ENCODE measurements at places on chromosomes 4 and X.

DNA sequence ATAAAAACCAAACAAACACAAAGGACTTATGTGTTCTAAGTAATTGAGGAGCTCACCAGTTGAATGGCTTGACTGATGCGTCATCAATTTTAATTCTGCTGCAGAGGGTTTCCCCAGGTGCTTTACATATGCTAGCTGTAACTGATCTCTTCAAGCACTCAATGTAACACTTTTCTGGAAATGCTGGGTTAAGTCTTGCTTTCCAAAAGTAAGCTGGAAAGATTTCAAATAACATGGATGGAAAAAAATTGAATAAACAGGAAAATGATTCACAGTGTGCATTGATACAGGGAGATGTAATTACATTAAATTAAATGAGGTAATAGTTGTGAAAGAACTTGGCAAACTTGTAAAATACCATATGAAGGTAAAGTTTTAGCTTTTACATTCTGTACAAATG, 186.7 kb upstream of the WDFY3 start:
- H3K4me3 ChIP-seq: no peak overlapping the region
- no peak overlapping the region for H3K27ac ChIP-seq
- no peak for DNase-seq
- H3K27me3 ChIP-seq: no peaks in the 10 kb centered on the region

GRCh38 chr4:24995346-24995919, 35.3 kb downstream of the LGI2 start:
- H3K4me3 ChIP-seq: no peak overlapping the region
- H3K36me3 ChIP-seq: no peaks in the 10 kb centered on the region
- H3K27me3 ChIP-seq: peaks cover 6% of the 10 kb centered on the region
- H3K4me1 ChIP-seq: peaks cover 5% of the 10 kb centered on the region
- no peak overlapping the region for H3K27ac ChIP-seq

DNA sequence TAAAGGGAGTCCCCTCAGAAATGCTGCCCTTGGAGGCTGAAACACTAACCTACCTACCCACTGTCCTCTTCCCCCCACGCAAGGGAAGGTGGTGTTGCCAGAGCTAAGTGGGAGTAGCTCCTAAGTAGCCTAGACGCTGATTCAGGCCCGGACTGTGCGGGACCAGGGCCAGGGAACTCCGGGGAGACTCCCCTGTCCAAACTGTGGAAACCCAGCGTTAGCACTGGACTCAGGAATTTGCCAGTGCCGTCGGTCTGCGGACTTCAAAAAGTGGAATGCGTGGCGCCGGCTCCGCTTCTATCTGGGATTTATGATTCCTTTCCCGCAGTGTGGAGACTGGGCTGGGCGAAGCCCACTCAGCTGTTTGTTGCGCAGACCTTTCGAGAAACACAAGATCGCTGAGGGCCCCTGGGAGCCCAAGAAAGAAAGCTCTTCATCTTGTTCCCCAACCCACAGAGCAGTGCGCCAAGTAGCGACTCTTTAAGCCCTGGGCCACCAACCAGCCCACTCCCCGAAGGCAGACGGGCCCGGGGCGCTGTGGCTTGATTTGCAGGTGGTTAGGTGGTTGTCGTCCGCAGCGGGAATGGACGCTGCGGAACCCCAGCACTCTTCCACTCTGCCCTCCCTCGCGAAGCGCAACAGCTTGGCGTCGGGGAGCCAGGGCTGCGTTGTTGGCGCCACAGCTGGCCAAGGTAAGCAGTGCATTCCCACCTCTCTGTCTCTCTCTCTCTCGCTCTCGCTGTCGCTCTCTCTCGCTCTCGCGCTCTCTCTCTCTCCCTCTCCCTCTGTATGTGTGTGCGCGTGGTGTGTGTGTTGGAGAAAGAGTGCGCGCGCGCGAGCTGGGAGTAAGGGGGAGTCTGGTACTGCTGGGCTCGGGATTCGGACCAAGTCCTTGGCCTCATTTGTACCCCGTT, 2.0 kb downstream of the TMEM255A start:
- H3K27me3 ChIP-seq: peaks cover 22% of the 10 kb centered on the region
- H3K27ac ChIP-seq: peak overlapping the region; percentile 48
- H3K4me1 ChIP-seq: peaks cover 19% of the 10 kb centered on the region
- H3K36me3 ChIP-seq: no peaks in the 10 kb centered on the region
- H3K4me3 ChIP-seq: peak overlapping the region; percentile 83

GRCh38 chr4:169163495-169163894, 107.3 kb downstream of the SH3RF1 start:
- H3K27me3 ChIP-seq: no peaks in the 10 kb centered on the region
- H3K27ac ChIP-seq: no peak overlapping the region
- H3K4me1 ChIP-seq: no peaks in the 10 kb centered on the region
- no peak overlapping the region for H3K4me3 ChIP-seq
- H3K36me3 ChIP-seq: no peaks in the 10 kb centered on the region
- no peak for DNase-seq

- H3K27me3 ChIP-seq: no peaks in the 10 kb centered on the region
- no peaks in the 10 kb centered on the region for H3K36me3 ChIP-seq
- no peak overlapping the region for H3K27ac ChIP-seq
Observed at GRCh38 chr4:124055896-124056295, 656.6 kb downstream of the ANKRD50 start.

DNA sequence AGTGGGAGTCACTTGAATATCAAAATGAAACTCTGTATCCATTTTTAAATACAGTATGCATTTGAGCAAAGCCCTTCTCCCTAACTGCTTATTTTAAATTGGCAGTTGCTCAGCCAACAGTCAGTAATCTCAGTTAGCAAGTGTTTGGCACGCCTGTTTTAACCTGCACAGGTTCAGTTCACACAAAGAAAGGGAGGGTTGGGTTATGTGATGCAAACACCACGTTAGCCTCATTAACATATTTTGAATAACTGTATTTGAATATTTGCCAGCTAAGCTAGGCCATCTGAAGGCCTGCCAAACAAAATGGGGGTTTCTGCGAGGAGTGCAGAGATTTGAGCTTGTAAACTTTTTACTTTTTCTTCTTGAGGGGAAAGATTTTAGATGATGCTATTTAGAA, 19.8 kb downstream of the GAB1 start:
- no peak for DNase-seq
- H3K36me3 ChIP-seq: no peaks in the 10 kb centered on the region
- no peak overlapping the region for H3K4me3 ChIP-seq
- H3K27me3 ChIP-seq: peaks cover 1% of the 10 kb centered on the region
- peaks cover 46% of the 10 kb centered on the region for H3K4me1 ChIP-seq
- H3K27ac ChIP-seq: no peak overlapping the region

DNA sequence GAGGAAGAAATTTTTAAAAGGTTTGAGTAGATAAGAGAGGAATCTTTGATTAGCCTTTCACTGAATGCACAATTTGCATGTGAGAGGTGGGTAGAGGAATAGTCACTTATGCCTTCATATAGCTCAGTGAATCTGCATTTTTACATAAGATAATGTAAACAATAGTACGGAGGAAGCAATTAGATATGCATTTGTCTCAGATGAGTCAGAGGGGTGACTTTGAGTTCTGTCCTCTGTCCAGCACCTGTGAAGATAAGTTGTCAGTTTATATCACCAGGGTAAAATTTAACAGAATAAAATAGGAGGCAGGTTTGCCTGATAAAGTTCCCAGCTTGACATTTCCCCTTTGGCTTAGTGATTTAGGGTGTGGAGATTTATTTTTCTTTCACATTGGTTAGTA, 841.9 kb downstream of the PCDH18 start:
- H3K4me3 ChIP-seq: no peak overlapping the region
- no peaks in the 10 kb centered on the region for H3K4me1 ChIP-seq
- no peaks in the 10 kb centered on the region for H3K36me3 ChIP-seq
- H3K27ac ChIP-seq: no peak overlapping the region
- no peak for DNase-seq
- H3K27me3 ChIP-seq: no peaks in the 10 kb centered on the region

DNA sequence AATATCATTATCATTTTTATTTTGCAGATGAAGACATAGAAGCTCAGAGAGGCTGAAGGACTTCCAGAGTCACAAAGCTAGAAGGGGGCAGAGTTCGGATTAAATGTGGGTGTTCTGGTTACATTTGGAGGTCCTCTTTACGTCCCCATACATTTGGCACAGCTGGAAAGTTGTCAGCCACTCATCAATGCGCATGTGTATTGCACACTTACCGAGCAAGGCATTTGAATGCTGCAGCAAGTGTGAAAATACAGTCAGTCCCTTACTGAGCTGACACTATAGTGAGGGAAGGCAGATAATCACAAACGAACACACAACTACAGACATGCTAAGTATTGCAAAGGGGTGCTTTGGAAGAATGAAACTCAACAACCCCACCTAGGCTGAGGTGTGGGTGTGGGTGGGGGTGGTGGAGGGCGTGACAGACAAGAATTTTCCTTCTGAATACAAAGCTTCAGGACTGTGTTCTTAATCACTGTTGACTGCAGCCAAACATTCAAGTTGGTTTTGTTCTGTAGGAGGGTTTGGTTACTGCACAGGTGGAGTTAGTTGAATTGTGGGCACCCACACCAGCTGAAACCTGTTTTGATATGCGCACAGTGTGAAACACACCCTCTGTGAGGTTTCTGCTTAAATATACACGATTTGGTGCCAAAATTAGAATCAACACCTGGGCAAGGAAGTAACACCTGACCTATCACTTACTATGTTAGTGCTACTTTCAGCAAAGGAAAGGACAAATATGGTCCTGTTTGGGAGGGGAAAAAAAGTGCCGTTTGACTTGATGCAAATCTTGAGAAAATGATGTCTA, 72.4 kb downstream of the COQ2 start:
- H3K36me3 ChIP-seq: no peaks in the 10 kb centered on the region
- H3K27ac ChIP-seq: peak overlapping the region; percentile 59
- DNase-seq: peak; percentile 29
- peak overlapping the region; percentile 13 for H3K4me3 ChIP-seq

DNA sequence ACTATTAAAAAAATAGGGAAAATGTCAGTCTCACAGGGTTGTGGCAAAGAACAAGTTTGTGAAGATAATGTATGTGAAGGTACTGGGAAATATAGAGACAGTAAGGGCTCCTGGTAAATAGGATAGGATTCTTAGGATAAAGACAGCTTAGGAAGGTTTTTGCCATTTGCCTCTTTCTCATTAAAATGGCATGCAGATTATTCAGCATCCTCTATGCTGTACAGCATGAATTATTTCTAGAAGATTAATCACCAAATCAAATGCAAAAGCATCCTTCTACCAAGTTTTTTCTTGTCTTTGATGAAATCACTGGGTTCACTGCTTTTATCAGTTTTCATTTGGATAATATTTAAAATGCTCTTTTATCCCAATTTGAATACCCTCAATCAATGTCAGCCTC, 142.8 kb downstream of the NDST3 start:
- no peak for DNase-seq
- peaks cover 4% of the 10 kb centered on the region for H3K27me3 ChIP-seq
- peaks cover 1% of the 10 kb centered on the region for H3K4me1 ChIP-seq
- no peak overlapping the region for H3K4me3 ChIP-seq
- H3K27ac ChIP-seq: no peak overlapping the region
- H3K36me3 ChIP-seq: no peaks in the 10 kb centered on the region

DNA sequence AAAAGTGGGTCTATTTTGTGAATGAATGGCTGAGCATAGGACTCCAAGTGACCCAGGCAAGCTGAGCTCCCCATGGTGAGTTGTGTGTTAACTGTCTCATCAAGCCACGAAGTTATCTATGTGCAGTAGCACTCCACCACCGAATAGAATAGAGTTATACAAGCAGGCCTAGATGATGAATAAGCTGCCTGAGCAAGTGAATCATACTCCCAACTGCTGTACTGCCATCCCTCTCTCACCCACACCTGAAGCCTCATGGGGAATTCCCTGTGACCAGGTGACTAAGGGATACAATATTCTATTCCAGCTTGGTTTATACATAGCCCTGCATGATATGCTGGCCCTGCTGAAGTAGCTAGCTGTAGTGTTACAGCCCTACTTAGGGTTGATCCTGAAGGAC, 38.7 kb downstream of the KDM5C start:
- no peak overlapping the region for H3K4me3 ChIP-seq
- H3K27ac ChIP-seq: no peak overlapping the region
- H3K4me1 ChIP-seq: peaks cover 21% of the 10 kb centered on the region
- H3K27me3 ChIP-seq: no peaks in the 10 kb centered on the region

DNA sequence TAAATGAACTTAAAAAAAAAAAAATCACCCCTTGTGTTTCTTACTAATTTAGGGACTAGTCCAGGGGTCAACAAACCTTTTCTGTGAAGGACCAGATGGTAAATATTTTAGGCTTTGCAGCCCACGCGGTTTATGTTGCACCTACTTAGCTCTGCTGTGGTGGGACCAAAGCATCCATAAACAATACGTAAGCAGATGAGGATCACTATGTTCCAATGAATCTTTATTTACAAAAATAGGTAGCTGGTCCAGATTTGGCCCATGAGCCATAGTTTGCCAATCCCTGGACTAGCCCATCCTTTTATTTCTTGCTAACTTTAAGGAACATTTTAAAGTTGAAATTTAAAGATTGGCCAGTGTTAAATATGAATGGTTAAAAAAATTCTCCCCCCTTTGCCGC, 95.3 kb downstream of the AFF1 start:
- H3K36me3 ChIP-seq: no peaks in the 10 kb centered on the region
- H3K27ac ChIP-seq: no peak overlapping the region
- peaks cover 30% of the 10 kb centered on the region for H3K4me1 ChIP-seq
- DNase-seq: no peak
- no peaks in the 10 kb centered on the region for H3K27me3 ChIP-seq

DNA sequence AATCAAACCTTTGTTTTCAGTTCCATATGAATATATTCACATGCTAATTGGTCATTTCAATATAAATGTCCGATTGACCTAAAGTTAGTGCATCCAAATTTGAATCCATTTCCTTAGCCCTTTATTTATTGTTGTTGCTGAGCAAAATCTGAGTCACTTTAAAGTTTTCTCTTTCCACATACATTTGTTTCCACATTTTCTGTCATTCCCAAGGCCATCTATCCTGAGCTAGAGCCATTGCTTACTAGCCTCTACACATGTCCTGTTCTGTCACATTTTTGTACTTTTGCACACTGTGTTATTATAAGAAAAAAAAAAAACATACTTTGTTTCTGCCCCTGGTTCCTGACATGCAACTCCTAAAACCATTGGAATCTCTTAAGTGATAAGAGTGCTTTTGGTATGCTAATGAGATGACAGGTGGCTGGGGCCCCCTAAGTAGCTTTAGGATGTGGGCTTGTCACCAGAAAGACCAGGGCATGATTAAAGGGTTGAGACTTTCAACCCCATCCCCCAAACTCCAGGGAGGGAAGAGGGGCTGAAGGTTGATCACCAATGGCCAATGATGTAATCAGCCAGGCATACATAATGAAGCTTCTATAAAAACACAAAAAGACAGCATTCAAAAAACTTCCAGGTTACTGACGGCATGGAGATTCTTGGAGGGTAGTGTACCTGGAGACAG, 353.3 kb upstream of the MAGEB16 start:
- DNase-seq: no peak
- H3K27me3 ChIP-seq: no peaks in the 10 kb centered on the region
- no peaks in the 10 kb centered on the region for H3K36me3 ChIP-seq

- H3K36me3 ChIP-seq: peaks cover 1% of the 10 kb centered on the region
- H3K27me3 ChIP-seq: no peaks in the 10 kb centered on the region
- H3K4me1 ChIP-seq: peaks cover 79% of the 10 kb centered on the region
Observed at GRCh38 chr4:98657531-98658286, 702 bp downstream of the TSPAN5 start.

DNA sequence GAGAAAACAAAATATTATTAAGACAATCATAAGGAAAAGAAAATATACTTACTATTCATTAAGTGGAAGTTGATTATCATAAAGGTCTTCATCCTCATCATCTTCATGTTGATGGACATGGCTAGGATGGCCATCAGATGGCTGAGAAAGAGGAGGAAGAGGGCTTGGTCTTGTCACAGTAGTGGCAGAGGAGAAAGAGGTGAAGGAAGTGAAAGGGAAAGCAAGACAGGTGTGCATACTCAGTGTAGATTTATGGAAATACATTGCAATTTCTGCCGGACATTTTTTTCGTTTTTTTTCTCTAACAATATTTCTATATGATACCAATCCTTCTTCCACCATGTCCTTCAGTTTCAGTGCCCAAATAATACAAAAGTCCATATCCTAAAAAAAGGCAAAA, 1409.8 kb downstream of the PCDH7 start:
- no peaks in the 10 kb centered on the region for H3K36me3 ChIP-seq
- H3K4me1 ChIP-seq: no peaks in the 10 kb centered on the region
- no peak overlapping the region for H3K27ac ChIP-seq
- no peaks in the 10 kb centered on the region for H3K27me3 ChIP-seq
- no peak overlapping the region for H3K4me3 ChIP-seq
- no peak for DNase-seq
